Stimulated activated CD8-positive, alpha-beta memory T cell treated with anti-CD3 and anti-CD28 coated beads, Interleukin-7, amount 100 ng/mL, for 1 hour (primary cell): ENCODE measurements at places on chromosomes 16 and 17.

GRCh38 chr16:57938936-57939871 is 31.7 kb downstream of the CNGB1 start:
- DNase-seq: no peak

GRCh38 chr17:55624772-55625433 is 97.8 kb downstream of the TMEM100 start:
- DNase-seq: no peak

- no peak for DNase-seq
These were observed 22.6 kb downstream of the LRRC36 start for GRCh38 chr16:67349172-67349571.

GRCh38 chr17:63423963-63424362 is 22.1 kb downstream of the CYB561 start:
- no peak for DNase-seq

- DNase-seq: no peak
These were observed 26.9 kb upstream of the LGALS9 start for GRCh38 chr17:27603880-27604794.

- no peak for DNase-seq
These were observed 168.0 kb upstream of the FOXF1 start for GRCh38 chr16:86342161-86342834.

DNA sequence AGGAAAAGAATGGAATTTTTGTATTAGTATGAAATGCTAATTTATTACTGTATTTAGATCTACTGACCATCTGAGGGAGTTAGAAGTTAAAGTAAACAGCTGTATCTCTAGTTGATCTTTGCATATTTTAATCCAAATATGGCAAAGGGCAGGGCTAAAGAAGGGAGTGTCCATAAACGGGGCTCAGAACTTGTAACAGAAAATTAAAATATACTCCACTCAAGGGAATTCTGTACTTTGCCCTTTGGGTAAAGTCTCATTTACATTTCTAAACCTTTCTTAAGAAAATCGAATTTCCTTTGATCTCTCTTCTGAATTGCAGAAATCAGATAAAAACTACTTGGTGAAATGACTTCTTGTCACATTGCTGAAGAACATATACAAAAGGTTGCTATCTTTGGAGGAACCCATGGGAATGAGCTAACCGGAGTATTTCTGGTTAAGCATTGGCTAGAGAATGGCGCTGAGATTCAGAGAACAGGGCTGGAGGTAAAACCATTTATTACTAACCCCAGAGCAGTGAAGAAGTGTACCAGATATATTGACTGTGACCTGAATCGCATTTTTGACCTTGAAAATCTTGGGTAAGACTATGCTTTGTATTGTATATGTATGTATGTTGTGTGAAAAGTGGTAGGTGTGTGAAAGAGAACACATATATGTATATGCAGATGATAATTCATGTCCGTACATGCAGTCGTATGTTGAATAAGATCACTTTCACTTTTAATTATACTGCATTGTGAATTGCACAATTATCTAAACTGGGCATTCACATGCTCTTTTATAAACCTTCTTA is at the start of gene ASPA:
ASPA (plus strand) TSS at position 186 of the 799 bp plus-strand sequence; CDS start at position 349, 163 bp downstream.
- DNase-seq: no peak

DNA sequence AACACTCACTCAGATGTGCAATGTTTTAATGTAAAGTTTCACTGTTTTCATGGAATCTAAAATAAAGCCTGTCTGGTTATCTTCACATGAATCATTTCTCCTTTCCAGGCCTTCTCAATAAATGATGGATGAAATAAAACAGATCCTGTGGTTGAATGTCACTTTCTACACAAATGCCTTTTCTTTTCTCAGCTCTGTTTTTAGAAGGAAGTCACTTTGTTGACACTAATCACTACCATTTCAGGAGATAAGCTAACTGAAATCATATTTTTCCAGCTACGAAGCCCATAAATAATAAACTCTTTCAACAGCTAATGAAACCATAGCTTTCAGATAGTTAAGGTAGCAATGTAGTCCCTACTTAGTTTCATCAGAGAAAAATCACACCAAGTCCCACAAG is 17.9 kb downstream of the NME2 start:
- DNase-seq: no peak

- no peak for DNase-seq
These were observed 23.2 kb upstream of the PHB1 start for GRCh38 chr17:49437696-49438435.

GRCh38 chr16:9903-10665 is 43.3 kb downstream of the POLR3K start:
- no peak for DNase-seq

- DNase-seq: no peak
These were observed 19.9 kb upstream of the GHDC start for GRCh38 chr17:42214156-42214555.

DNA sequence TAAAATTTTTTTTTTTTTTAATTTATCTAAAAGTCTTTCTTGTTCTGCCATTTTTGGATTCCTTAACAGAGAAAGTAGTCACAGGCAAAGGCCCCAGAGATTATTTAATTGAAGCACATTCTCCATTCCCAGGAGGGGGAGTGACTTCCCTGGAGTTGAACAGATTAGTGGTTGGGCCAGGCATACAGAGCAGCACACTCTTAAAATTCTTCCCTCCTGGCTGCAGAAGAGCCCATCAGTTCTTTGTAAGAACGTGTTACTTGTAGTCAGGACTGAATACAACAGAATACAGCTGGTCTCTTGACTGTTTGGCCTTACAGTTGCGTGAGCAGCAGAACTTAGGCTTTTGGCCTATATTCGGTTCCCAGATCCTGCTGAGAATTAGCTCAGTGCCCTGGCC is 1.8 kb downstream of the ALKBH5 start:
- no peak for DNase-seq

GRCh38 chr17:2337544-2338314 is 428 bp downstream of the SGSM2 start:
- DNase-seq: no peak

DNA sequence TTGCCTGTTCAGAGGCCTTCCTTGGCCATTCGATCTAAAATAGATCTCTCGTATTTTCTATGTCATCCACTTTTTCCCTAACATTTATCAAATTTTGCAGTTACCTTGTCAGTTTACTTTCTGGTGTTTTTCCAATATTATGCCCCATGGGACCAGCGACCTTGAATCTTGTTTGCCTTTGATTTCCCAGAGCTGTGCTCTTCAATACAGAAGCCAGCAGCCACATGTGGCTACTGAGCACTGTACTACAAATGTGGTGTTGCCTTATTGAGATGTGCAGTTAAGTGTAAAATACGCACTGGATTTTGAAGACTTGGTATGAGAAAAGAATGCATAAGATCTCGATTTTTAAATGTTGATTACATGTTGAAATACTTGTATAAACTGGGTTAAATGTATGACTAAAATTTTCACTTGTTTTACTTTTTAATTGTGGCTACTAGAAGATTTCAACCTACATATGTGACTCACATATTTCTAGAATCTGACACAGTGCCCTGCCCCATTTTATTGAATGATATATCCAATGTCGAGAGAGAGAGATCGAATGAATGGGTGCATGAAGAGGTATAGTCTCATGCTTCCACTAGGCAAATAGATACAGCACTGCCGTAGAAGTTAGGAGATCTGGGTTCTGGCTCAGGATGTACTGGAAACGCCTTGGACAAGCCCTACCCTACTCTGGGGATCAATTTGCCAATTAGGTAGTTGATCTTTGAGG is 824 bp upstream of the PSME3 start:
- no peak for DNase-seq

DNA sequence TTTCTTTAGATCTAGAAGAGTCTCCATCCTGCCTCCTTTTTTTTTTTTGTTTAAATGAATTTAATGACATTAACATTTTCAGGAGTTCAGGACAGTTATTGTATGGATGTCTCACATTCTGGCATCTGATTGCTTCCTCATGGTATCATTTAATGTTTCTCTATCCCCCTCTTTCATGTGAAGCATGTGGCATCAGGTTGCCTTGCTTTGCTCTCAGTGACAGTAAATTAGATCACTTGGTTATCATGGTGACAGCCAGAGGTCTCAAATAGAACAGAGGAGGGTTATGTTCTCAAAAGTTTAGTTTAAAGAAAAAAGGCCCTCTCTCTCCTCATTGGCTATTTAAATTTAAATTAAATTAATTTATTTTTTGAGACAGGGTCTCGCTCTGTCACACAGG is 74.1 kb downstream of the WWP2 start:
- no peak for DNase-seq

- no peak for DNase-seq
These were observed 423.9 kb downstream of the WWOX start for GRCh38 chr16:78523212-78523985.

DNA sequence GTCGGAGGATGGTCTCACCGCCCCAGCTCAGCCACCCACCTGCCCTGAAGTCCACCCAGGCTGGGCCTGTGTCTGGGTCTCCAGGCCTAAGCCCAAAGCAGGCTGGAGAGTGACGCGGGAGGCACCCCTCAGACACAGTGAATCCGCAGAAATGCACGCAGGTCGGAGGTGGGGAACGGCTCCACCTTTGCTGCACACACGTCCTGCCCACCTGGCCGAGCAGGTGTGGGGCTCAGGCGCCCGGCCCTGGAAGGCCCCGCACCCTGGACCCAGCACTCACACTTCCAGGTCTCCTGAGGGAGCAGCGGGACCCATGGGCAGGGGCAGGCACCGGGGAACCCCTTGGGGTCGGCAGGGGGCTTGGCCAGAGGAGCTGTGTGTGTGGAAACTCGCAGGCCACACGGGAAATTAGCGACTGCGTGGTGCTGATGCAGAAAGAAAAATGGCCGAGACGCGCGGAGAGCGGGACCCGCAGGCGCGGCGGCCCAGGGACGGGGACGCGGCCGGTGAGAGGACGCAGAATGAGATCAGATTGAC is 10.7 kb downstream of the CYBC1 start:
- DNase-seq: no peak

GRCh38 chr17:78180083-78180482 is 6.8 kb downstream of the TK1 start:
- no peak for DNase-seq

- DNase-seq: no peak
These were observed 1.1 kb downstream of the EPOP start for GRCh38 chr17:38673707-38674013.

- DNase-seq: no peak
These were observed 56.9 kb downstream of the MARCHF10 start for GRCh38 chr17:62751060-62751691.

DNA sequence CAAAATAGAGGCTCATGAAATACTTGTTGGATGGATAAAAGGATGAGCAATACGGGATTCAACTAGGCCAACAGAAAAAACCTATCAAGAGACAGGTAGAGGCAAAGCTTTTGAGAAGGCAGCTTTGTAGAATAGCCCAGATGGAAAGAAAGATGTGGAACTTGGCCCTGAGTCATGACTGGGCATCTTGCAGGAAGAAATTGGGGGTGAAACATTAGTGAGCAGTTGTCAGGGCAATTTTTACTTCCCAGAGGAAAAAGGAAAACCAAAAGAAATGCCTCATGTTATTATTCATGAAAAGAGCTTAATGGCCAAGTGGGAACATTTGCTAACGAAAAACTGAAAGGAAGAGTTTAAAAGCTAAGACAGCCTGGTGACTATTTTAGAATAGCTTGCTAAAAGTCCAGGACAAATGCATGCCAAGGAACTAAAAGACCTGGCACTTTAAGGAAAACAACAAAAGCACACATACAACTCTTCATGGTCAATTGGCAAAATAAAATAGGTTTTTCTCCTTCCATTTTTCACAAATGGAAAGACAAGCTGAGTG is 180.1 kb downstream of the HS3ST3A1 start:
- no peak for DNase-seq

GRCh38 chr16:4944333-4945281 is 7.7 kb upstream of the PPL start:
- DNase-seq: no peak

- no peak for DNase-seq
These were observed 789 bp downstream of the CSNK1D start for GRCh38 chr17:82272495-82273326.

DNA sequence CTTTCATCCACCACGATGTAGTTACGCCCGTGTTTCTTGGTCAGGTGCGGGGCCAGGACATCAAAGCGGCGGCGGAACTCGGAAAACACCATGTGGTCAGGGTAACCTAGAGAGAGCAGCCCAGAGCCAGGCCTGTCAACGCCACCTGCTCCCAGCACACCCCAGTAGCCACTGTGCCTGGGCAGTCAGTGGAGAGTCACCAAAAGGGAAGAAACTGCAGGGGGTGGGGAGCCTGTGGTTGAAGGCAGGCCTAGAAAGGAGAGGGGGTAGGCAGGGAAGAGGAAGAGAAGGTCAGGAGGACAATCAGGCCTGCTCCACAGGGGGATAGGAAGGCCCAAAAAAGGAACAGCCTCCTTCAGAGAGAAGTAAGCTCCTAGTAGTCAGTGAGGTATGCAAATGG is 64.1 kb downstream of the PIPOX start:
- no peak for DNase-seq

GRCh38 chr17:82978765-82979349 is 100.6 kb upstream of the METRNL start:
- DNase-seq: no peak

DNA sequence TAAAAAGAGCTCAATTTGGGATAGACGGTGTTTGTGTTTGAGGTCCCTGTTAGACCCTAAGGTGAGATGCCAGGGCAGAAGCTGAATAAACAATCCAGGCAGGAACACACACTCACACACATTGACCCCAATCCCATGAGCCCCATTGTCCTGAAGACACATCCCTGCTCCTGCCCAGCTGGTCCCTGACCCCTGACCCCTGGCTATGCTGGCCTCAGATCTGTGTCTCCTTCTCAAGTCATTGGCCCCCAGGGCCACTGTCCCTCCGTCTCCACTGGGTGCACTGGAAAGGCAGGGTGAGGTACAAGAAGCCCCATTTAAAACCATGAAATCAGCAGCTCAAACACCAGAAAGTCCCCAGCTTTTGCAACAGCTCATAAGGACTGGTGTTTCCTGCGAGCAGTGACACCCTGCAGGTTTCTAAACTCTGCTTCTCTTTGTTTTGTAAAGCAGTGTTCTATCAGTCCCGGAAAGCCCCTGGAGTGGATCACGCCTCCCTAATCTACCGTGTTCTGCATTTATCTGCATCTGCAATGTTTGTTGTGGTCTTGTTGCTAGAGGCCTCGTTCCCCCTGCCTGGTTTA is 18.0 kb upstream of the ASGR2 start:
- DNase-seq: no peak
